ENCODE measurements at places on chromosomes 16 and 17. TPM values are rescaled to one million over a fixed set of nuclear protein-coding genes. Genes with fewer than 3 reads are reported as not detected.

Gene IRX6
- total RNA-seq: not detected

Gene ZP2
- not detected for total RNA-seq

Gene ZFP3
- 2.0 TPM for total RNA-seq

Gene ACE
- 61.7 TPM for total RNA-seq

Gene ZNF423
- total RNA-seq: 2.9 TPM

Gene KRTAP17-1
- total RNA-seq: not detected

Gene MTSS2
- total RNA-seq: 27.8 TPM

Gene TRPV3
- total RNA-seq: 1.1 TPM

Gene ATP5PD
- 234 TPM for total RNA-seq

Gene SLFN12L
- total RNA-seq: 0.37 TPM

Gene TPSD1
- not detected for total RNA-seq

Gene HSD17B2
- total RNA-seq: not detected

Gene SOCS7
- 12.1 TPM for total RNA-seq

Gene BRIP1
- 12.7 TPM for total RNA-seq

Gene ERN2
- not detected for total RNA-seq

Gene DPEP1
- not detected for total RNA-seq

Gene ERN1
- 4.8 TPM for total RNA-seq

Gene SAMD14
- 0.59 TPM for total RNA-seq

Gene CSH2
- total RNA-seq: not detected

Gene KRTAP4-4
- total RNA-seq: not detected

Gene RAB26
- 0.20 TPM for total RNA-seq

Gene CDH1
- total RNA-seq: not detected

Gene UBB
- 1,197 TPM for total RNA-seq
